ENCODE measurements at places on chromosomes 7 and 10.

GRCh38 chr10:57262892-57263291, 901.8 kb upstream of the ZWINT start:
- DNase-seq = no peak

GRCh38 chr10:34647160-34647559, 167.9 kb downstream of the PARD3 start:
- DNase-seq = peak; percentile 43

GRCh38 chr7:34219153-34219718, 313.9 kb downstream of the BMPER start:
- DNase-seq = no peak

DNA sequence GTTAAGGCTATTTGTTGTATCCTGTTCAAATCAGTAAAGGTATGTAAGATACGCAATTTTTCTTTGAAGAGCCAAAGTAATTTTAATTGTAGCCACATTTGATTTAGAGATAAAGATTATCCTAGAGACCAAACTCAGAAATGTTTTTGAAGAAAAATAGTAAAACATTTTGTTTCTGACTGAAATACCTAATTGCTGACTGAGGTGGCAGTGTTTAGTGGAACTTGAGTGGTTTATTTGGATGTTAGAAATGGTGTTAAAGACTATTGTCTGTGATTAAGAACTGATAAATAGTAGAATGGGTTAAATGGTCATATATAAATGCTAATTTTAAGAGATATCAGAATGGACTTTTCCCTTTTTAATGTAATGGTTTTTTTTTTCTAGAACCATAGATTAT, 15.3 kb downstream of the EDRF1 start:
- DNase-seq = no peak

DNA sequence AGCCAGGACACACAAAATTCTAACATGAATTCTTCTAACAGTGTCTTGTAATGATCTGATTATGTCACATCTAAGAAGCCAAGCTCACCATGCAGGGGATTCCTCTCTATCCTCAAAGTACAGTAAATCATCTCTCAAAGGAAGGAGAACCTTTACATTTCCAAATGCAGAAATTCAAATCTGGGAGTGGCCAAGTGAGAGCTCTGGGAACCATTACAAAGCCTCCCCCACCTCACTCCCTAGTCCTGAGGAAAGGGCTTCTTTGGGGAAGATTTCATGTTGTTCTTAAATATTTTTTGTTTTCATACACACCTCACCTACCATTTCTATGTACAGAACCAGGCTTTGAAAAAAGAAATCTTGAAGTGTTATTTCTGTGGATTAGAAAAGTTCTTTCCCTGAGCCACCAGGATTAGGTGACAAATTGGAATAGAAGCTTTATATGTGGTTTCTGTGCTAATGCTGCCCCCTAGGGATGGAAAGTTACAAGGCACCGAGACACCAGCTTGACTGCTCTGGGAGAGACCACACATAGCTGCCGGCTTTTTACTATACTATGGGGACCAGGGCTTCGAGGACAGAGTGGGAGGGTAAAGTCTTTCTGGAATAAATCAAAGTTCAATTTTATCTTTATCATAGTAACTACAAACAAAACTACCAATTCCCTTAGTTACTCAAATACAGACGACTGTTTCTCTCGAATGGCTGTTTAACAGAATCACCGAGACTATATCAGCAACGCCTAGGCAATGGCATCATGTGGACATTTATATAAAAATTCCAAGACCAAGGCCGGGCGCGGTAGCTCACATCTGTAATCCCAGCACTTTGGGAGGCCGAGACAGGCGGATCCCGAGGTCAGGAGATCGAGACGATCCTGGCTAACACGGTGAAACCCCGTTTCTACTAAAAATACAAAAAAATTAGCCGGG, 116.1 kb downstream of the RNF216 start:
- DNase-seq = peak; percentile 79

DNA sequence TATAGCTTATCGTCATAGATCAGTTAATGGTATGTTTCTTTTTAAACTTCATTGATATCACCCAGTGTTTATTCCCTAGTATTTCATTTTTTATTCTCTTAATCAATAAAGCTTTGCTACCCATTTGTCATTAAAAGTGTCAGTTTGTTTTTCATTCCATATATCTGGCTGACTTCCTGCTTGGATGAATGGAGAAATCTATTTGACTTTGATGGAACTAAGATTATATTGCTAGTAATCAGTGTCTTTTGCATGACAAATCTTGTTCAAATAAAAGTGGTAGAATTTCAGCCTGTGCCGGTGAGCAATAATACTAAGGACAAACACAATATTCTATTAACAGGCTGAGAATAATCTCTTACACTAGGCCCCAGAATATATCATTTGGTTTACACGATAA, 203.3 kb downstream of the SEC23IP start:
- no peak for DNase-seq

- DNase-seq = no peak
These were observed 149.7 kb downstream of the NOC3L start for GRCh38 chr10:94213001-94213530.

DNA sequence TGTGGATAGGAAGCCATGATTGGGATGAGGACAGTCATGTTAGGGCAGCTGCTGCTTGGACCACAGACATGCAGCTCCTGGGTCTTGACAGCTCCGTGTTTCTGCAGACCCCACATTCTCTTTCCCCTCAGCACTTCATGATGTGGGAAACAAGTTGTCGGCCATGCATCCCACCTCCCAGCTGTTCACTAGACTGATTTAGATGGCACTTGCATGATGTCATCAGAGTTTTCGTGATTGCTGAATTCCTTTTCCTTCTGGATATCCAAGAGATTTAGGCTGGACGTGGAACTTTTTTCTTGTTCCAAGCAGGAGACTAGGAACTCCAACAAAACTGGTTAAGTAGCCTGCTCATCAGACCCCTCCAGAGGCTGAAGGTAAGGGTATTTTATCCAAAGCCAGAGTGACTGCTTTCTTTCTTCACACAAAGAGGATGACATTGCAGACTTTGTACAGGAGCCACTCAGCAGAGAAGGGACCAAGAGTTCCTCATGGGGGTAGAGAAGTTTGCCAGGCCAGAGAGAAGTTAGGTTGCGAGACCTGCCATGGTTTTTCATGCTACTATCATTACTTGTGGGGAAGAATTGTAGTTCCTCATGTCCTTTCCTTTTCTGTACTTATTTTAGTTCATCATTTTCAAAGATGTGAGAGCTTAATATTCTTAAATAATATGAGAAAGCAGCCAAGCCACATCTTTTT, 117.7 kb upstream of the GJD4 start:
- DNase-seq = no peak

DNA sequence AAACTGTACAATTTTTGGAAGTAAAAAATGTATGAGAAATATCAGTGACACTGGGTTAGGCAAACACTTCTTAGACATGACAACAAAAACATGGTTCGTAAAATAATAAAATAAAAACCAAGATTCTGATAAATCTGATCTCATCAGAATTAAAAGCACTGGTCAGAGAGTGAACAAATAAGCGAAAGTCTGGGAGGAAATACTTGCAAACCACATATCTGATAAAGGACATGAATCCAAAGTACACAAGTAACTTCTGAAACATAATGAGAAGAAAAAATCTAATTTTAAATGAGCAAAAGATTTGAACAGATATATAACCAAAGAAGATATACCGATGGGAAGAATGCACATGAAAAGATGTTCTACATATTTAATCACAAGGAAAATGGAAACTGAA, 91.5 kb downstream of the RTKN2 start:
- DNase-seq = no peak

- no peak for DNase-seq
These were observed 20.3 kb upstream of the TOMM7 start for GRCh38 chr7:22842973-22843372.

- DNase-seq = peak; percentile 13
These were observed 35.4 kb upstream of the ZNF107 start for GRCh38 chr7:64630496-64630895.

DNA sequence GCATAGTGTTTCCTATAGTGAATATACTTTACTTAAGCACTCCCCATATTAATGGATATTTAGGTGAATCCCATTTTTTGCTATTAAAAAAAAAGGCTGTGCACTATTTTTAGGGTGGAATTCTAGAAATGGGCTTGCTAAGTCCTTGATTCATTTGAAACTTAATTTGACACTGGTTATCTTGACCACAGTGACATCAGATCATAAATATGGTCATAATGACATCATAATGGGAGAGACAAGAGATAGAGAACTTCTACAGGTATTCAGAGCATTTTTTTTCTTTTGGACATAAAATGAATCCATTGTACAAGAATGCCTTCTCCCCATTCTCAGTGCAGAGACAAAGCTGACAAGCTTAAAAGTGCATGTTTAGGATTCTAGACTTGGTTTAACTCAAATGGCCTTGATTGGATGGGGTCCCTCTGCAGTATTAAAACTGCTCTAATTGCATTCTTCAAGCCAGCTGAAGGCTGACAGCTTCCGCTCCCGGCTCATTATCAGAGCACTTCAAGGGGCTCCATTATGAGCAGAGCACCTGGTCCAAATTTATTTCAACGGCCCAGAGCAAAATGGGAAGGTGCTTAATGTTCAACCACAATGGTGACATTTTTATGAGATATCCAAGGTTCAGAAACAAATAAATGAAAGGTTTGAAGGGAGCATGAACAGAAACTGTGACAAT, 104.8 kb downstream of the JAZF1 start:
- DNase-seq = no peak

GRCh38 chr10:28569506-28570159, 36.7 kb downstream of the WAC start:
- DNase-seq = peak; percentile 22

- DNase-seq = no peak
These were observed 278.0 kb downstream of the CCSER2 start for GRCh38 chr10:84606428-84606827.

GRCh38 chr7:18663321-18663720, 167.8 kb downstream of the HDAC9 start:
- no peak for DNase-seq

- DNase-seq = no peak
These were observed 6.6 kb upstream of the INSIG1 start for GRCh38 chr7:155291045-155291530.

DNA sequence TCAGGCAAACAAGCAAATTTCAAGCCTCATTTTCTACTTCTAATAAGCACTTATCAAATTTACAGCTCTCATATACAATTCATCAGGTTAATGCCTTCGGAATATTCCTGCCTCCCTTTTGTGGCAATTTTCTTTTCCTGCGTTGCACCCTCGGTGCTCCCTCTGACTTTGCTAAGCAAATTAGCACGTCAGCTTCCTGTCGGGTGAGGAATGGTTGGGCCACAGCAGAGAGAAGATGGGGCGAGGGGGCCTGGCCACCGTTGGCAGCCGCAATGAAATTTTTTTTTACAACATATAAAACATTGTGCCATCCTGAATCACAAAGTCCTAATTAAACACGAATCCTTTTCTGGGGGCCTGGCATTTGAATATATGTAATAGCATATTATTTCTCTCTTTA, 28.1 kb downstream of the ELFN1 start:
- DNase-seq = no peak

DNA sequence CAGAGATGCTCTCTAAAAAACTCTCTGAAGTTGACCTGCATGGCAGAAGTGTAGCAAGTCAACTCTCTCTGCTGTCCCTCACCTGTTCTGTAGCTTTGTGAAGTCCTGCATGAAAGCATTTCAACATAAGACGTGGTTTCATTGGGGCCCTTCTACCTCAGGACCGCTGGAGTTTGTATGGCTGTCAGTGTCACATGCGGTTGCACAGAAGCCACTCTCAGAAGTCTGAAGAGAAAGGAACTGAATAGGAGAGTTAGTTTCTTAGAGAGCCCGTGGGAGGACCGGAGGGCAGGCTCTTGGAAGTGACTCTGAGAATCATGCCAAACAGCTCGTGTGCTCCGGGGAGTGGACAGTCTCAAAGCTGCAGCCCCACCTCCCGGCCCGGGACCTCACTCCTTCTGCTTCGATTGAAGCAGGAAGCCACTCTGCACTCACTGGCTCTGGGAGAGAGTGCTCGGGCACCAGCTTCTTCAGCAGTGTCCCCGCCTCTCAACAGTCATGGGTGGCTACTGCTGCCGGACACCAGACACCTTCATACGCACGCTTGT, 486.7 kb downstream of the SDK1 start:
- DNase-seq = no peak

DNA sequence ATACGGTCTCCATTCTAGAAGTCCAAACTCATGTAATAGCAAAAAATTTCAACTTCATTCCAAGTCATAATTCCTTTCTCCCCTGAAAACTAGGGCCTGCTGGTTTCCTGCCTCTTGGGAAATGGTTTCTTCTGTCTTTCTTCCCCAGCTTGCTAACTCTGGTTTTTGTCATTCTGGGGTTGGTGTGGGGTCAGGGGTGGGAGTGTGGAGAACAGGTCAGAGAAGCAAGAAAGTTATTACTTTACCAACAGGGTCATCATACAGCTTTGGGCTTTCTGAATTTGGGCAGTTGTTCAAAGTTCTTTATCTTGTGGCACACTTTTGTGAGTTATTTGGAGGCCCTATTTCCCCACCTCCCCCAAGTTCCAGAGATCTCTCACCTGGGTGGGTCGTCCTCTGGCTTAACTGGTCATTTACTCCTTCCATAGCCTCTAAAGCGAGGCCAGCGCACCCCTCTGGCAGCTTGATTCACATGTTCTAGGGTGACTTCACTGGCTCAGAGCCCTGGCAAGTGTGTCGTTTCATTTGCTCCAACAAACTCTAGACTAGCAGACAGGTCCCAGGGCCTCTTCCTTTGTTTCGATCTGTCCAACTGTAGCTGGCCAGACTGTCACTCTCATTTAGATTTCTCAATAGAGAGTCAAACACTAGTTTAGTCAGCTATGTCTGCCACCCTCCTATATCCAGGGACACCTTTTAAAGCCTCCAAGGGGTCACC, 161.2 kb downstream of the JCAD start:
- DNase-seq = no peak

DNA sequence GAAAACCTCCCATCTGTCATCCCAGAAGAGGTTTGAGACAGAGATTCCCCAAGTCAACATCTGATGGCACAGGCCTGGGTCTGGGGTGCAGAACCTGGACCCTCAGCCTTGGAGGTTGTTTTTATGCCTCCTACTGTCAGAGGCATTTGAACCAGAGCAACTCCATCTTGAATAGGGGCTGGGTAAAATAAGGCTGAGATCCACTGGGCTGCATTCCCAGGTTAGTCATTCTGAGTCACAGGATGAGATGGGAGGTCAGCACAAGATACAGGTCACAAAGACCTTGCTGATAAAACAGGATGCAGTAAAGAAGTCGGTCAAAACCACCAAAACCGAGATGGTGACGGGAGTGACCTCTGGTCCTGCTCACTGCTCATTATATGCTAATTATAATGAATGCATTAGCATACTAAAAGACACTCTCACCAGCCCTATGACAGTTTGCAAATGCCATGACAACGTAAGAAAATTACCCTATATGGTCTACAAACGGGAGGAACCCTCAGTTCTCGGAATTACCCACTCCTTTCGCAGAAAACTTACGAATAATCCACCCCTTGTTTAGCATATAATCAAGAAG, 92.0 kb downstream of the ITGA8 start:
- no peak for DNase-seq

- no peak for DNase-seq
These were observed 94.8 kb upstream of the ZNF804B start for GRCh38 chr7:88664630-88665233.

Measured in HuH-7 (cell line).